ENCODE measurements at places on chromosomes 7 and 10.

DNA sequence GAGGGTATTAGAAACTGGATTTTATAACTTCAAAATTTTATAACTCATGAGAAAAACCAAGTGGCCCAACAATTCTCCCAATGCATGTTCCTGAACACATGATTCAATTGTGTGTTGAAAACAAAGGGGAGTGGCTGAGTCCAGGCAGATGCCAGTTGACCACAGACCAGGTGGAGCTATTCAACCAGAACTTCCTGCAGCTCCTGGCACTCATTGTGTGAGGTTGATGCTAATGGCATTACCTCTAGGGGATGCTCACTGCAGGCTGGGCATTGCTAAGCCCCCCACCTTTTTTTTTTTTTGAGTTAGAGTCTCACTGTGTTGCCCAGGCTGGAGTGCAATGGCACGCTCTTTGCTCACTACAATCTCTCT is 20.3 kb downstream of the MYOF start:
- DNase-seq, result no peak

DNA sequence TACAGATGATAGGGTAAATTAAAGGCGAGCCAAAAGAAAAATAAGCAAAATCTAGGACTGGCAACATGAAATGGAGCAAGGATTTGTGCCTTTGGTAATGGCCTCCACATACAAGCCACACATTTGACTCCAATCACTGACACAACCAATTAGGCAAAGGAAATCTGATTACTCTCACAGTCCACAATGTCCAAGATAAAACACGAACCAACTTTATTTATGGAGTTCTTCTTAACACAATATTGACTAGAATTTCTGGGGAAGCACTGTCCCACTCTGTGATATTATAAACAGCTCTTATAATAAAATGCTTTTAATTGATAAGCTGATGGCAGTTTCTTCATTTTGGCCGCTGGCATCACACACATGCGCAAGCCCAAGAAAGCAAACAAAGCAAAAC is 334.2 kb downstream of the ABCA13 start:
- no peak for DNase-seq

GRCh38 chr7:69109246-69109645 is 489.0 kb upstream of the AUTS2 start:
- no peak for DNase-seq

- no peak for DNase-seq
These were observed 137.2 kb downstream of the PHTF2 start for GRCh38 chr7:77935652-77936348.

DNA sequence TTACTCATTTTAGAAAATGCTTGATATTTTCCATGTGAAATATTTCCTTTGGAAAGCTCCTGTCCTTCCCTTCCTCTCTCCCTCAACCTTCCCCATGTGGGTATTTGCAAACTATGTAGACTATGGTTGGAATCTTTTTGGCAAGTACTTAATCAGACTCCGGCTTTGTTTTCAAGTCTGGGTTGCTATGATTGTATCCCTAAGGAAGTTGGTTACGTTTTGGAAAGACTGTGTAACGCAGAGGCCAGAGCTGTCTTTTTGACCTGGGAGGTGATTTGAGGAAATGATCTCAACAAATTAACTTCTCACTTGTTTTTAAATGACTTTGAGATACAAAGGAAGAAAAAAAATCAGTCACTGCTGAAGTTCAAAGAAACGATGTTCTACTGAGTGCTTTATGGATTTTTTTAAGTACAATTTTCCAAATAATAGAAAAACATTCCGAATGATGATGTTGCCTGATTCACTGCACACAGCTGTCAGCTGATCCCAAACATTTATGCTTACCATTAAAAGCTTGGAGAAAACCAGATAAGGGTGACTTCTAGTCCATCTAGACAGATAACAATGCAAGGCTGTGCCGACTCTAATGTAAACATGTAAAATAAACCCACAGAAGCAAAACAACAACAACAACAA is 145.5 kb upstream of the CELF2 start:
- DNase-seq, result no peak

DNA sequence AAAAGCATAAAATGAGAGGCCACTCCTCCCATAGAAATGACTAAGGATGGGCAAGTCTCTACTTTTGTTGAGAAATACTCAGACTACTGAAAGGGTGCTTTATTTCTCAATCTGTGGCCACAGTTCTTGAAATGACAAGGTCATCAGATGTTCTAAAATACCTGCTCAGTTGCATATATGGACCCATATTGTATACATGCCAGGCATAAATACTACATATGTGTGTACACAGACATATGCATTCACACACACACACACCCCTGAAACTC is 691.5 kb upstream of the SORCS1 start:
- no peak for DNase-seq

DNA sequence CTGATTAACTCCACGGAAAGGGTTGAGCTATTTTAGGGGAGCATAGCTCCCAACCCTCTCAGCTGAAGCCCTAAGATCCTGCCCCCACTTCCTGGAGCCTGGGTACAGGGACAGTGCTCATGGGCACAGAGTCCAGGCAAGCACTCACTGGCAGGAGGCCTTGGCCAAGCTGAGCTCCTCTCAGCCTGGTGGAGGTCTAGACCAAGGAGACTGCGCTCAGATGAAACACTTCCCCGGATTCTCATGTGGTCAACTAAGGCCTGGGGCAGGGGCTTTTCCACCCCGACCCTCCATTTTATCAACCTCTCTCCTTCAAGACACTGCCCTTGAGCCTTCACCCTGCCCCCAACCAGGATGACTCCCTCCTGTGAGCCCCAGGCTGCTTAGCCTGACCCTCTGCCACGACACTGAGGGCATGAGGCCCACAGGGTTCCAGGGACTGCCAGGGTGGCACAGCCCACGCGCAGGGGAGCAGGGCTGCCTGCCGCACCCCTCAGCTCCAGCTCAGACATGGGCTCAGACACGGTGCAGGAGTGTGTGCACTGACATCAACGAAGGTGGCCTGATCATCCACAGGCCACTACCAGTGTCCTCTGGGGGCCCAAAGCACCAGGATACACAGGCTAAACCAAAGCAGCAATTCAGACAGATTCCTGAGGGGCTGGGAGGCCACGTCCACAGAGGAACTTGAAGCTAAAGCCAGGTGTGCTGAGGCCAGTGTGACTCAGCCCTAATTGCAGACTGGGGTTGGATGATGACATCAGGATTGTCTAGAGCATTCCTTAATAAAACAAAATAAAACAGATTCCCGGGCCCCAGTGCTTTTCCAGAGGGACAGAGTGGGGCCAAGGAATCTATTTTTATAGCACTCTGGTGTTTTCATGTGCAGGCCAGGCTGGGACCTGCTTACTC is 18.8 kb downstream of the CHAT start:
- no peak for DNase-seq
